IMR-90 (cell line): ENCODE measurements at places on chromosomes 6 and 20. TPM values are rescaled to one million over a fixed set of nuclear protein-coding genes. Genes with fewer than 3 reads are reported as not detected.

GPSM3 gene
- 3.0 and 3.9 TPM in 2 replicates for total RNA-seq

CSTF1 gene
- total RNA-seq, result 86.4 and 105 TPM in 2 replicates

OOEP gene
- total RNA-seq, result not detected in 2 replicates

PNPLA1 gene
- total RNA-seq, result not detected in 2 replicates

SOX4 gene
- total RNA-seq, result 4.7 and 6.4 TPM in 2 replicates

PPIL6 gene
- total RNA-seq, result 0.18 and 1.4 TPM in 2 replicates

CSE1L gene
- total RNA-seq, result 81.7 and 114 TPM in 2 replicates

HAO1 gene
- not detected in 2 replicates for total RNA-seq

VIP gene
- total RNA-seq, result not detected in 2 replicates

MYBL2 gene
- total RNA-seq, result 21.7 and 23.1 TPM in 2 replicates

HTR1B gene
- total RNA-seq, result under 0.01 and 0.36 TPM in 2 replicates

SLC17A9 gene
- total RNA-seq, result 1.4 and 2.2 TPM in 2 replicates

ATXN1 gene
- 11.1 and 13.9 TPM in 2 replicates for total RNA-seq

SMLR1 gene
- not detected in 2 replicates for total RNA-seq

GPLD1 gene
- 0.18 and 0.28 TPM in 2 replicates for total RNA-seq

RAET1E gene
- not detected in 2 replicates for total RNA-seq

PPDPF gene
- total RNA-seq, result 12.9 and 17.2 TPM in 2 replicates
